Activated CD4-positive, alpha-beta memory T cell treated with anti-CD3 and anti-CD28 coated beads for 36 hours (primary cell): ENCODE measurements at places on chromosomes 1 and 21. TPM values are rescaled to one million over a fixed set of nuclear protein-coding genes. Genes with fewer than 3 reads are reported as not detected.

UBL4B gene
- total RNA-seq: not detected

LCE6A gene
- not detected for total RNA-seq

TRIM45 gene
- 0.53 TPM for total RNA-seq

DNM3 gene
- 0.93 TPM for total RNA-seq

VANGL1 gene
- 4.2 TPM for total RNA-seq

KIAA1614 gene
- not detected for total RNA-seq

HES5 gene
- total RNA-seq: not detected

LRRC53 gene
- total RNA-seq: not detected
